ENCODE measurements at places on chromosomes 7 and 10.

DNA sequence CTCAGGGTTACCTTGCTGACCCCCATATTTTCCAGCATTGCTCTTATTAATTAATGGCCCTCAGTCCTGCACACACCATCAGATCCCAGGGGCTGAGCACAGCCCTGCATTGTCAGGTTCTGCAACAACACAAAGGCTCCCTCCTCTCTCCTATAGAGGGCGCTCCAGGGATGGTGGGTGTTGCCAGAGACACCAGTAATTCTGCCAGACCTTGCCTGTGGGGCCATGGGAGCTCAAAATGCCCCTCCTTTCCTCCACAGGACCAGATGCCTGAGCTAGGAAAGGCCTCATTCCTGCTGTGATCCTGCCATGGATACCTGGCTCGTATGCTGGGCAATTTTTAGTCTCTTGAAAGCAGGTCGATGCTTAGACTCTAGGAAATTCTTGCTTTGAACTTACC is 42.8 kb upstream of the PRSS58 start:
- no peak for DNase-seq

DNA sequence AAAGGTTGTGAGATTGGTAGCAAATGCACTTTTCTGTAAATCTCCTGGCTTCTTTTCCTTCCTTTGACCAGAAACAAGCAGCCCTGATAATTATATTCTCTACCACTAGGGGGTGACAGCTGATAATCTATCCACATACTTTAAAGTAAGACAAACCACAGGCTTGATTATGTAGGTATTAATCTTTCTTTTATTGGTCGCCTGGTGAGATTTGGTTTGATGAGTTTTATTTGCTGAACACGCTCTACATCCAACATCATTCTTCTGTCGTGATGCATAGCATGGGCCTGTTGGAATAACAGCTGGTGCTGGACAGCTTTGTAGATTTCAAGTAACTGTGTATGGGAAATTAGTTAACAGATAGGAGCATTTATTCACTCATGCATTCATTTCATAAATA is 63.5 kb downstream of the ZNF365 start:
- DNase-seq, result no peak

DNA sequence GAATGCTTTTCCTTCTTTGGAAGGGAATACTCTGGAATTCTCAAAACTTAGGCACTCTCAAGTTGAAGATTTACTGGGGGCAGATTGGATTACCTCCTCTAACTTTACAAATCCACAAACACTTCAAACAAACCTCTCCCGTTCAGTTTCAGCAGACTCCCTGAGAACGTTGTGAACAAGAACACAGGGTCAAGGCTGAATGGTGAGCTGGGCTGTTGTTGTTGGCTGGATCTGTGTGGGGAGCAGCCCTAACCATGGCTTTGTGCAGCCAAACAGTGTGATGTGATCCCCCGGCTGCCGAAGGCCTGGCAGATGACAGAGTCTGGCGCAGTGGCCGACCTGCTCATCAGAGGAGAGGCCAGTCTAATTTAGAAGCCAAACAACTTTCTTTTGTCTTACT is 93.1 kb downstream of the BMPER start:
- no peak for DNase-seq

GRCh38 chr7:47954231-47954911 is 6.1 kb upstream of the PKD1L1 start:
- no peak for DNase-seq

- DNase-seq, result no peak
Observed at GRCh38 chr10:33801705-33802104, 467.2 kb upstream of the NRP1 start.

- no peak for DNase-seq
Observed at GRCh38 chr10:99374972-99375371, 45.8 kb downstream of the CNNM1 start.

- DNase-seq, result no peak
Observed at GRCh38 chr7:102897211-102897631, 15.6 kb upstream of the LRRC17 start.

DNA sequence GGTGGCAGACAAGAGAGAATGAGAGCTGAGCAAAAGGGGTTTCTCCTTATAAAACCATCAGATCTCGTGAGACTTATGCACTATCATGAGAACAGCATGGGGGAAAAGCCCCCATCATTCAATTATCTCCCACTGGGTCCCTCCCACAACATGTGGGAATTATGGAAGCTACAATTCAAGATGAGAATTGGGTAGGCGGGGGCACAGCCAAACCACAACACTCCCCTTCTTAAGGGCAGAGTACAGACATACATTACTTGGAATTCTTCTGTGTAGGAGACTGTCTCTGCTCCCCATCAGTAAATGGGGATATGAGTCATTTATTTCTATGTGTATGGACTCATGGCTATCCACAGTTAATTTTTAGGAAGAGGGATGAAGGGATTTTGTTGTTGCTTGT is 31.2 kb downstream of the FAM171A1 start:
- DNase-seq, result no peak

- DNase-seq, result no peak
Observed at GRCh38 chr10:119029613-119030420, at the start of gene NANOS1. NANOS1 (plus strand) TSS chr10:119029714; CDS start chr10:119029802, 88 bp downstream.

DNA sequence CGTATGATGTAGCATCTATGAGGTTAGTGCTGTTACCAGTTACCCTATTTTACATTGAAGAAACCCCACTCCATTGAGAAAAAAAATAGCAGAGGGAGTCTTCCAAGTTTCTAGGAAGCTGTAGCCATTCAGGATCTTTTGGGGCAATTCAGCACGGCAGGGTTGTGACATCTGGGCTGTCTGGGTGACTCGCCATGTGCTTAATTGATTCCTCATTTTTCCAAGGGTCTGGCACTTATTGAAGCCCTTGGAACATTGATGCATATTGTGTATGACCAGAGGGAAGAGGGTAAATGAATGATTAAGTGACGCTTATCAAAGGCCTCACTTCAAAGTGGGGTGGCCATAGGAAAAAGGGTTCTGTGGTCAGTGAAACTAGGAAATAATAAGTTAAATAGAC is 248.7 kb downstream of the ARHGAP12 start:
- DNase-seq, result no peak

GRCh38 chr7:7706101-7706511 is 12.3 kb downstream of the RPA3 start:
- no peak for DNase-seq

DNA sequence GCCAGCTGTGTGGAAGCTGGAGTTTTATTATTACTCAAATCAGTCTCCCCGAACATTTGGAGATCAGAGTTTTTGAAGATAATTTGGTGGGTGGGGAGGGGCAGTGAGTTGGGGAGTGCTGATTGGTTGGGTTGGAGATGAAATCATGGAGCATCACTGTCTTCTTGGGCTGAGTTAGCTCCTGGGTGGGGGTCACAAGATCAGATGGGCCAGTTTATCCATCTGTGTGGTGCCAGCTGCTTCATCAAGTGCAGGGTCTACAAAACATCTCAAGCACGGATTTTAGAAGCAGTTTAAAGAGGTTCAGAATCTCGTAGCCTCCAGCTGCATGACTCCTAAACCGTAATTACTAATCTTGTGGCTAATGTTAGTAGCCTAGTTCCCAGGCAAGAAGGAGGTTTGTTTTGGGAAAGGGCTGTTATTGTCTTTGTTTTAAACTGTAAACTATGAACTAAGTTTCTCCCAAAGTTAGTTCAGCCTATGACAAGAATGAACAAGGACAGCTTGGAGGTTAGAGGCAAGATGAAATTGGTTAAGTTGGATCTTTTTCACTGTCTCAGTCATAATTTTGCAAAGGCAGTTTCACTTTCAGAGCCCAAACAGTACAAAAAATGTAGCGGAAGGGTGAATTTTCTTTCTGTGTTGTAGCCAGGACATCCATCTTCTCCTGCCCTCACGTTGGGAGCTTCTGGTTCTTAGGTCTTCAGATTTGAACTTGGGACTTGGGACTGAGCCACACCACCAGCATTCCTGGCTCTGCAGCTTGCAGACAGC is 43.1 kb downstream of the KLF6 start:
- DNase-seq, result no peak

- DNase-seq, result no peak
Observed at GRCh38 chr10:103449208-103450144, 2.7 kb downstream of the CALHM2 start.

DNA sequence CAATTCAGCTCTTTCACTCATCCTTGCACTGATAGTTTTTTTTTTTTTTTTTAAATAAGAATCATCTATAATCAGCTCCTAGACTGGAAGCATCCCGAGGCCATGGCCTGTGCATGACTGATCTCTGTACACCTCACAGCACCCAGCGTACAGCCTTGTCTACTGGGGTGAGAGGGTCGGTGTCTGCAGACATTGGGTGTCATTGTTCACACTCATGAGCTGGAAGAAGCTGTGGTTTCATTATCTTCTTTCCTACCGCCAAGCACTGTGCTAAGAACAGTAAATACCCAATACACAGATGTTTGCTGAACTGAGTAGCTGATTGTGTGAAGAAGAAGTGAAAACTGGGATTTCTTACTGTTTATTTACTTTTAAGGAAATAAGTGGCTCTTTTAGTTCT is 123.6 kb downstream of the CLEC2L start:
- DNase-seq, result no peak

- no peak for DNase-seq
Observed at GRCh38 chr10:78960316-78960800, 108.4 kb upstream of the ZMIZ1 start.

- DNase-seq, result peak; percentile 84
Observed at GRCh38 chr7:95933618-95934017, 161.3 kb downstream of the DYNC1I1 start.

DNA sequence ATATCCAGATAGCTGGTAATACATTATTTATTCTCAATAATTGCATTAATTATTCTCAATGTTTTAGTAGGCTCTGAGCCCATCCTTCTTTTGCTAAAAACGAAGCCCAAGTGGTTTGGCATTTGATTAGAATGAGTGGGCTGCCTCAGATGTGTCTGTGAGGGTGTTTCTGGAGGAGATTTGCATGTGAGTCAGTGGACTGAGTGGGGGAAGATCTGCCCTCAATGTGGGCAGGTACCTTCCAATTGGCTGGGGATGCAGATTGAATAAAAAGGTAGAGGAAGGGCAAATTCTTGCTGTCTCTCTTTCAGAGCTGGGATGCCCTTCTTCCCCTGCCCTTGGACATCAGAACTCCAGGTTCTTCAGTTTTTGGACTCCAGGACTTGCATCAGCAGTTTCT is 290.6 kb upstream of the SMIM30 start:
- no peak for DNase-seq

- no peak for DNase-seq
Observed at GRCh38 chr7:105346593-105347322, 42.0 kb downstream of the SRPK2 start.

DNA sequence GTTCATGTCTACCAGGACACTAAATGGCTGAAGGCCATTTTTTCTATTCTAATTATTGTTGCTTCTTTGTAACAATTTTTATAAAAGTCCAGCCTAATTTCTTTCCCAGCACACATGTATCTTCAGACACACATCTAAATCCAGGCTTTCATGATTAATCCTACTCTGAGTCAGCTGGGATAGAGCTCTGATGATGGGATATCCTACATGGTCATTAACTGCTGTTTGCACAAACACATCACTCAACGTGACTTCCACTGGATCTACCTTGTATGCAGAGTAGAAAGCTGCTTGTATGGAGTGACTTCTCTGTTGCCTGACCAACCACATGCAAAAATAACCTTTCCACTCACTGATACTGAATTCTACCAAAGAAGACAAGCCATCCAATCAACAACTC is 260.9 kb downstream of the AHR start:
- peak; percentile 8 for DNase-seq

DNA sequence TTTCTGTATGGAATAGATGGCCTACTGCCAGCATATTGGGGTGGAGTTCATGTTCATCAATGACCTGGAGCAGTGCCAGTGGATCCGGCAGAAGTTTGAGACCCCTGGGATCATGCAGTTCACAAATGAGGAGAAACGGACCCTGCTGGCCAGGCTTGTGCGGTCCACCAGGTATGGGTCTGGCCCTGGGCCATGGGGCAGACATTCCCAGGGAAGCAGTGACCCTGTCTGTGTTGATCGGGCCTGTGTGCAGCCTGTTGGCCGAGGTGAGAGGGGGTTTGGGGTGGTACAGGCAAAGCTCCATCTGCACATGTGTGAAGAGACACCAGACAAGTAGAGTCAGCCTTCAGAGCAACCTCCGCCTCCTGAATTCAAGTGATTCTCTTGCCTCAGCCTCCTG is 67.3 kb downstream of the OGDH start:
- DNase-seq, result no peak

Measured in SHP77 treated with DMSO at 0.1 percent for 48 hours (cell line).